Kidney glomerular epithelial cell (primary cell): ENCODE measurements at places on chromosomes 1 and 21.

DNA sequence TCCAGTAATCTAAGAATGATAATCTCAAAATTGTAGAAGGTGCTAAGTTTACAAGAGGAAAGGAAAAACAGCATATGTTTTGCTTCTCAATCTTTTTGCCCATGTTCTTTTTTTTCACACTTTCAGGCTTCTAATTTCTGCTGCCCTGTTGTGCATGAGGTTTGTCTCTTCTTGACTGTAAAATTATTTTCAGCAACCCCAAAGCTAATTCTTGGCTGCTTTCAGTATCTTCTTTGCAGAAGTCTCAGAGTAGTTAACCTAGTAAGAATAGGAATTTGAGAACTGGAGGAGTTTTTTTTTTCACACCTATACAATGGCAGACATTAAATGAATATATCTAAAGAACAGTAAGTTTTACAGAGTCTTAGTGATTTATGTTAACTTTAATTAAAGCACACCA lies 26.4 kb downstream of the DENND2D start:
- DNase-seq: no peak

DNA sequence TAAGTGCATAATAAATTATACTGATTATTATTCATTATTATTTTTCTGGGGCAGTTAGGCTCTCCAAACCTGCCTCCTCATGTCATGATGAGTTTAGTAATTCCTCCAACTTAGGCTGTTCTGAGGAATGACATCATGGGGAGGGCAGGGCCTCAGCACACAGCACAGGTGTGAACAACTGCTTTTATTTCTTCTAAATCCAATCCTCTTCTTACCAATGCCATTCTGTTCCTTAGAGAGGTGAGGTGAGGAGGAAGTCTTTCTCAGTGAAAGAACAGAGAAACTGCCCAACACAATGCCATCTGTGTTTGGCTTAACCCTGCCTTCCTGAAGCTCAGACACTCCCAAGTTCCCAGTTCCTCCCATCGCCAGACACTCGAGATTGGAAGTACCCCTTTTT lies 45.4 kb upstream of the WASF2 start:
- no peak for DNase-seq

- DNase-seq: no peak
Measured at GRCh38 chr1:165452336-165453130, 7.6 kb upstream of the RXRG start.

GRCh38 chr1:59674595-59674994 lies 140.2 kb upstream of the HOOK1 start:
- DNase-seq: no peak

- no peak for DNase-seq
Measured at GRCh38 chr21:42666023-42666747, 12.8 kb downstream of the PDE9A start.

- peak; percentile 11 for DNase-seq
Measured at GRCh38 chr1:193706766-193707165, 520.4 kb upstream of the B3GALT2 start.

DNA sequence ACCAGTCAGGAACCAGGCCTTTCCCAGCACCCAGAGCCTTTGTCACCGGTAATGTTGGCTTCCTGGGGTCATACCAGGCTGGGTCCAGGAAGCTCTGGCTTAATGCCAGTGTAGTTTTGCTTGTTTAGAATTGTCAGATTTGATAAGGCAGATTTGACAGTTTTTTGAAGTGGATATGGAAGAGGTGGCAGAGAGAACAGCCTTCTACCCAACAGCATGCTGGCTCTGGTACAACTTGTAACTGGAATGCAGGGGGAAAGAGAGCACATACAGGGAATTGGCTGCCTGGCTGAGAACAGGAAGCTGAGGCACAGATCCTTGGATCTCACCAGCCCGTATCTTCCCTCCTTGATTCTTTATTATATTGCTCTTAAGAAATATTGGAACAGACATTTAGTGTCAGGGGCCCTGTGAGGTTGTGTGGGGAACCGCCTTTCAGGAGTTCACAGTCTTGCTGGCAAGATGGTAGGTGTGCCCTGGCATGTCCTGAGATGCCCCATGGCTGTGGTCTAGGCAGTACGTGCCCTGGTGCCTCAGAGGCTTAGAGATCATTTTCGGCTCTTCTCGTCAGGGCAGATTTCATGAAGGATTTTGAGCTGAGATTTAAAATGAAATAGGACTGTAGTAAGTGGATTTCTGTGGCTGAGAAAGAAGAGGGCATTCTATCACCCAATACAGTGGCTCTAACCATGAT lies 227.0 kb downstream of the PBX1 start:
- DNase-seq: no peak

GRCh38 chr21:32347977-32348376 lies 44.8 kb downstream of the URB1 start:
- DNase-seq: no peak

DNA sequence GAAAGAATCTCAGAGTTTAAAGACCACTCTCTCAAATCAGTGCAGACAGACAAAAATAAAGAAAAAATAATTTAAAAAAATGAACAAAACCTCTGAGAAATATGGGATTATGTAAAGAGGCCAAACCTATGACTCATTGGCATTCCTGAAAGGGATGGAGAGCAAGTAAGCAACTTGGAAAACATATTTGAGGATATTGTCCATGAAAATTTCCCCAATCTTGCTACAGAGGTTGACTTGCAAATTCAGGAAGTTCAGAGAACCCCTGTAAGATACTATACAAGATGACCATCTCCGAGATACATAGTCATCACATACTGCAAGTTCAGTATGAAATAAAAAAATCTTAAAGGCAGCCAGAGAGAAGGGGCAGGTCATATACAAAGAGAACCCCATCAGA lies 43.7 kb upstream of the IVNS1ABP start:
- no peak for DNase-seq

GRCh38 chr1:150176593-150176992 lies 26.9 kb downstream of the PLEKHO1 start:
- no peak for DNase-seq

GRCh38 chr1:26529655-26530409 lies at the start of gene RPS6KA1:
RPS6KA1 (plus strand) TSS chr1:26529761; CDS start chr1:26529921, 160 bp downstream.
- DNase-seq: peak; percentile 53
